ENCODE measurements at places on chromosomes 2 and 18. TPM values are rescaled to one million over a fixed set of nuclear protein-coding genes. Genes with fewer than 3 reads are reported as not detected.

The ARHGAP28 gene
- 221 TPM for total RNA-seq

The SPR gene
- 14.3 TPM for total RNA-seq

The SALL3 gene
- not detected for total RNA-seq

The SIX2 gene
- total RNA-seq, result 2.9 TPM
